ENCODE measurements at places on chromosomes 1 and 21.

- DNase-seq, result no peak
Observed at GRCh38 chr1:18293291-18293690, 185.7 kb downstream of the IGSF21 start.

- no peak for DNase-seq
Observed at GRCh38 chr1:244339073-244339692, 112.5 kb downstream of the ADSS2 start.

DNA sequence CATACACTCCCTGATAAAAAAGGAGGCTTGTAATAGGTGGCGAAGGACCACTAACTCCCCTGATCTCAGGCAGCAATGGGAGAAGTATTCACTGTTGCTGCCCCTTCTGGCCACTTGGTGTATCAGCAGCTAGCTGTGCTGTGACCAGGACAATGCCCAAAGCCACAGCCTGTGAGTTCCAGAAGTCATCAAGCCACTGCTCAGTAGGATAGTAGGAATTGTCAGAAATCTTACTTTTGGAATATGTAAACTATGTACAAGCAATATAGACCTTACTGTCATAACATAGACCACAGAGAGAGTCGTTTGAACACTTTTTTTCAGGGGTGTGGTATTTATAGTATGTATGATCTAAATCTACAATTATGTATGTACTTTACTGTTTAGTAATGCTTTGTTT, 248.3 kb upstream of the CAMK1G start:
- no peak for DNase-seq

GRCh38 chr1:226475142-226475511, 67.2 kb upstream of the PARP1 start:
- DNase-seq, result no peak

DNA sequence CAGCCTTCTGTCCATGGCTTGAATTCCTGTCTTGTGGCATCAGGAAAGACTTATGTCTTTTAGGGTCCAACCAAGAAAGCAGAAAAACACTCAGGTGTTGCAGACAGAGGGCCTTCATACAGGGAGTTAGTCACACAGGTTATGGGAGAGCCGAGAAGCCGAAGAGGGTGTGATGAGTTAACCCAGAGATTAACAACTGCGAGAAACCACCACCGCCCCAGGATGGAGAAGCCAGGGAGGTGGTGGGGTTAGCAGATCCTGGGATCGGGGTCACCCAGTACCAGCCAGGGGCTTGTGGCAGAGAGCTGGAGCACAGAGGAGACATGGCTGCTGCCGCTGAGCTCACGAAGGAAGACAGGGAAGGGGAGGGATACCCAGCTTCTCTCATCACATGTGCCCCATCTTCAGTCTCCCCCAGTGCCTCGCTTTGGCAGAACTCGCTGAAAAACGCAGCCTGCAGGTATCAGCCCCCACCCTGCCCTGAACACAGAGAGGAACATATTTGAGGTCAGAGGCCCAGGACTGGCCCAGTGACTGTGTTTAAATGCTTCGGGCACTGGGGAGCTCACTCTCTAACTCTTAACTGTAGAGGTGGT, 58.7 kb downstream of the RUNX3 start:
- no peak for DNase-seq

DNA sequence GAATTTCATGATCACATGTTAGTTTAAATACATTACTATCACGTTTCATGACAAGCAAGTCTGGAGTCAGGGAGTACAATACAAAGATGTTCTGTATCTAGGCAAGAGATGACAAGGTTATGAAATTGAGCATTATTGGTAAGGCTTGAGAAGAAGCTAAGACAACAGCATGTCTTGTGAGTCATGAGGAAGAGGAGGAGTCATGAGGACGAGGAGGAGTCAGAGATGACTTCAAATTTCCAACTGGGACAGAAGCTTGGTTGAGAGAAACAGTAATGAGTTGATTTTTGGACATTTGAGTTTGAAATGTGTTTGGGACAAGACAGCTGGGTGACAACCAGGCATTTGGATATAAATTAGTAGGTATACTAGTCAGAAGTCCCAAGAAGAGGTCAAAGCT, 4.3 kb upstream of the UBE2U start:
- no peak for DNase-seq

- no peak for DNase-seq
Observed at GRCh38 chr1:182884872-182885271, 45.7 kb downstream of the DHX9 start.

DNA sequence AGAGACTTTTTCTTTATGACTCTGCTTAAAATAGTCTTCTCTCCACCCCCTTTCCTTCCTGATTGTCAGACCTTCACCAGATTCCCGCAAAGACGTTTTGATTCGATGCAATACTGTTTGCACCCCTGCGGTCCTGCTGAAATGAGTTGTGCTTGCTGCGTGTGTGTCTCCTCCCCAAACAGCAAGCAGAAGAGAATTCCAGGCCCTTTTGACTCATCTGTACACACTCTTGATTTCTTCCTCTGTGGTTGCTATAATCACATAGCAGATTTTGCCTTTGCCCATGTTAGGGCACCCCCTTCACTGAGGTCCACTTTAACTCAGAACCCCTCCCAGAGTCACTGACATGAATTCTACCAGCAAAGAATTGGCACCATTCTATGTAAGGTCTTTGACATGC, 136.5 kb downstream of the ZZZ3 start:
- peak; percentile 64 for DNase-seq

GRCh38 chr1:85460555-85461088, 4.3 kb downstream of the DDAH1 start:
- no peak for DNase-seq

GRCh38 chr1:7252411-7253117, 467.3 kb downstream of the CAMTA1 start:
- no peak for DNase-seq

GRCh38 chr1:1975535-1975934, 28.1 kb downstream of the CFAP74 start:
- no peak for DNase-seq

DNA sequence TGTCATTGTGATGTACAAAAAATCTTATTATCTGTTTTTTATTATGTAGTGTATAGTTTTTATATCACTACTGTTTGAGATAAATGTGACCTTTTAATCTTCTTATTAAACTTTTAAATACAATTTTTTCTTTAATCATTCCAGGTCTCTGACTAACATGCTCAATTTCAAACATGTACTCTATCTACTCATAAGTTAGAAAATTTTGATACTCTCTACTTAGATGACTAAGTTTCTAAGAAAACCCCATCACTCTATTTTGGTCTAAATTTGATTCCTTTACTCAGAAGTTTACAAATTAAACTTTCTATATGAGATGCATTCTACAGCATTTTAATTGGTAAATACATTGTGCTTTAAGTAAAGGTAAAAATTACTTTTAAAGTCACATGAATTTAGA, 544.0 kb downstream of the PTBP2 start:
- no peak for DNase-seq

GRCh38 chr1:231487019-231487418, 41.5 kb upstream of the TSNAX start:
- DNase-seq, result no peak

GRCh38 chr1:6464514-6464836, 1.5 kb downstream of the TNFRSF25 start:
- DNase-seq, result no peak

DNA sequence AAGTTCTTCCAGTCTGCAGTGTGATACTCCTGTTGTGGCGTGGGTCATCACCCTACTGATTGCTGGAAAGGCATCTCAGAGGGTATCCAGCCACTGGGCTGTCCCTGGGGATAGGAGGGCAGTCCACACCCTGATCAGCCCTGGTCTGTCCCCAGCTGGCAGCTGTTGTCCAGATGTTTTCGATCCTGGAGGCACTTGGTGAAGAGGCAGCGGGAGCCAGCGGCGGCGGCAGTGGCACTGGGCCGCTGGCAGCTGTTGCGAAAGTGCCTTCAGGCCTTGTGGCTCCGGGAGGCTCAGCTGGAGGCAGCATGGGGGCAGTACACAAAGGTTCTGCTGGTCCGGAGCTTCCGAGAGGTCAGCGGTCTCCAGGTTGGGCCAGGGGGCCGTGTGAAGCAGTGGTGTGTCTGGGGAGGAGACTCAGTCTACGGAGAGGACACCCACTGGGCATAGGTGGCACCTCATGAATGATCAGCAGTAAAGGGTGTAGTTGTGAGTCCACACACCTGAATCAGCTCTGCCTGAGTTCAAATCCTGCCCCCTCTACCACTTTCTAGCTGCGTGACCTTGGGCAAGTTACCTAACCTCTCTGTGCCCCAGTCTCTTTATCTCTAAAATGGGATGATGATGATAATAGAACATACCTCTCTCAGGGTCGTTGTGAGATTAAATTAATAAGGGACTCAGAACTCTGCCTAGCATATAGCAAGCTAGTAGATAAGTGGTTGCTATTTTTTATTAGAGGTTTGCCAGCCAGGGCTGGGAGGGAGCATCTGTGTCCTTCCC, 6.1 kb downstream of the C1orf167 start:
- DNase-seq, result no peak

- no peak for DNase-seq
Observed at GRCh38 chr21:41605178-41605933, 97.4 kb upstream of the TMPRSS2 start.

- DNase-seq, result no peak
Observed at GRCh38 chr21:35249636-35250035, 200.5 kb upstream of the RUNX1 start.

- DNase-seq, result no peak
Observed at GRCh38 chr1:210342986-210343780, 14.5 kb downstream of the HHAT start.

GRCh38 chr1:161305867-161306519, 3.8 kb downstream of the MPZ start:
- no peak for DNase-seq
